Frontal cortex (tissue), 4 donors: ENCODE measurements at places on chromosomes 4 and X. TPM values are rescaled to one million over a fixed set of nuclear protein-coding genes. Genes with fewer than 3 reads are reported as not detected.

- no peak for DNase-seq
Measured at GRCh38 chrX:126655061-126655460, 102.4 kb upstream of the DCAF12L1 start.

DNA sequence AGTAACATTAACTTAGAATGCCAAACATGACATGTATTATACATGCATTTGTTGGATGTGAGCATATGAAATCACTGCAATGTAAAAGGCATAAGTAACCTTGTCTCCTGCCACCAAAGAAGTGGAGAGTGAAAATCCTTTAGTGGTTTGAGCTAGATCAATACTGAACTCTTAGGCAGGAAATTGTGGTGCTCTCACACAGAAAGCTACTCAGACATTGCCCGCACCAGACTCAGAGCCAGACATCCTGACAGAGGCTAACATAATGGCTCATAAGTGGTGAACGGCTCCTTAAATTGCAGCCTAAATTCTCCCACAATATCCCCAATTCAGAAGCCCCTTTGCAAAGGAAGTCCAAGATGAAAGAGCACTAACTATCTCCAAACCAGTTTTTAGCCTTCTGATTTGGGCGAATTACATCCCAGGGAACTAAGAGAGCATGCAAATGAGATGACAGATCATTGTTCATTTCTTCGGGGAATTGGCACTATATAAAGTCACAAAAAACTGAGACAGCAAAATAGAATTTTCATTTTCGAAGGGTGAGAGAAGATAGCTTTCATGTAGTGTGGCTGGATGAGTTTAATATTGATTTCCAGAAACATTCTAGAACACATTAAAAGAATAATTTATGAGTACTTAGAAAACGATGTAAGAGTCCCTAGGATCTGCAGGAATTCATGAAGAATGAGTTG, 233.6 kb upstream of the RPS6KA3 start:
- no peak for DNase-seq

DNA sequence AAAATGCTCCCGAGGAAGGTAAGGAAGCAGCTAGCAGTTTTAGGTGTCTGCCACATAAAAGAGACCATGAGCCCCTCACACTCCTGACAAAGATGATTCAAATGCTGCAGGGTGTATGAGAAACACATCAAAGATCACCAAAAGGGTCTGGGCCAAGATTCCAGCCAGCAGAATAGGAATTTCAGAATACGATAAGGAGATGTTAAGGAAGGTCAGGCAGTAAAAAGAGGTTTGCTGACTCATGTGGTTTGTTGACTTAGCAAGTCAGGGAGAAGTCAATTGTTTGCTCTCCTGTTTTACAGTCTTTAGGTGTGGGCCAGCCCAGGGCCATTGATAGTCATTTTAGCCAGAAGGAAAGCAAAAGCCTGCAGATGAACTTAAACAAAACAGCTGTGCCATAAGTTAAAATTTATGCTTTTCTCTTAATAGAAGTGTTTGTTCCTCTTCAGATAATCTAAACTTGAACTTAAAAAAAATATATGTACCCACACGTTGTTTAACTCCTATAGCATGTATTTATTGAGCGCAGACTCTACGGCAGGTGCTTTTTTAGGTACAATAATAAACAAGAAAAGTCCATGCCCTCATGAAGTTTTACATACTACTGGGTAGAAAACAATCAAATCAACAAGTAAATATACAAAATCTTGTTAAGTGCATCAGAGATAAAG, 115.6 kb downstream of the CAMK2D start:
- no peak for DNase-seq

GRCh38 chrX:153471663-153472280, 1.4 kb upstream of the HAUS7 start:
- no peak for DNase-seq

The TEX13D gene
- not detected for total RNA-seq

The CRLF2 gene
- total RNA-seq: not detected
